ENCODE measurements at places on chromosomes 2 and 18. TPM values are rescaled to one million over a fixed set of nuclear protein-coding genes. Genes with fewer than 3 reads are reported as not detected.
A peak's percentile ranks its signal among the peaks of the same experiment; 100 is the strongest.

Gene COMMD1
- total RNA-seq, result 35.9 TPM

Gene BCL2
- 8.7 TPM for total RNA-seq

Gene AQP12A
- not detected for total RNA-seq

Gene STAMBP
- 40.5 TPM for total RNA-seq

Gene FBLN7
- total RNA-seq, result 3.1 TPM

Gene RAX
- total RNA-seq, result not detected

Gene KCNE4
- 5.9 TPM for total RNA-seq

Gene UGT1A10
- total RNA-seq, result not detected

Gene C2orf81
- 2.8 TPM for total RNA-seq

Gene SPHKAP
- 0.18 TPM for total RNA-seq

Gene ACADL
- 32.9 TPM for total RNA-seq

Gene NUP35
- 13.3 TPM for total RNA-seq

Gene IL36A
- not detected for total RNA-seq

Gene BOLL
- not detected for total RNA-seq

Gene TRIB2
- total RNA-seq, result 36.4 TPM

Gene SNED1
- total RNA-seq, result 48.2 TPM

DNA sequence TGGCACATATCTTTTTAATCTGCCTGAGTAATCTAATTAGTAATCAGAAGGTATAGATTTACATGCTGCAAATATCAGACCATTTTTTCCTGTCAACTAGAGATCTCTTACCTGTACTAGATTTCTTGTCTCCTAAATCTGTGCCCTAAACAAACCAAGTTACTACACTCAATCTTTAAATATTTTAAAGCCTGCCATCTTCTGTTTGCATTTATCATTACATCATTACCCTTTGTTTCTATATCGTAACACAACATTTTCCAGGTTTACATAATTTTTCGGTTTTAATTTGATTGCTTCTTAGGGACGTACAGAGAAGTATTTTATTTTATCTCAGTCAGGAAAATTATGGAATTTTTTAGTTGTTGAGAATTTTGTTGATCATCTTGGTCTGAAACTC, 25.7 kb downstream of the PSMA8 start:
- H3K27me3 ChIP-seq, result no peaks in the 10 kb centered on the region
- H3K36me3 ChIP-seq, result no peaks in the 10 kb centered on the region
- no peaks in the 10 kb centered on the region for H3K4me1 ChIP-seq
- H3K4me3 ChIP-seq, result no peak overlapping the region
- no peak overlapping the region for H3K27ac ChIP-seq

DNA sequence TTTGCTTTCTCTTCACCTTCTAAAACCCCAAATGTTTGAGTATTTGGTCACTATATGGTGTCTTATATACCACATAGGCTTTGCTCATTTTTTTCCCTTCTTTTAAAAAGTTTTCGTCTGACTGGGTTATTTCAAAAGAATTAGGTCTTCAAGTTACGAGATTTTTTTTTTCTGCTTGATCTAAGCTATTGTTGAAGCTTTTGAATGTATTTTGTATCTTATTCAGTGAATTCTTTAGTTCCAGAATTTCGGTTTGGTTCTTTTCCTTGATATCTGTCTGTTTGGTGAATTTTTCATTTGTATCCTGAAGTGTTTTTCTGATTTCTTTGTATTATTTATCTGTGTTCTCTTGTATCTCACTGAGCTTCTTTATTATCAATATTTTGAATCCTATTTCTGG, 93.5 kb downstream of the ARL6IP6 start:
- DNase-seq, result no peak
- H3K36me3 ChIP-seq, result no peaks in the 10 kb centered on the region
- H3K27ac ChIP-seq, result no peak overlapping the region
- H3K27me3 ChIP-seq, result no peaks in the 10 kb centered on the region
- no peaks in the 10 kb centered on the region for H3K4me1 ChIP-seq
- no peak overlapping the region for H3K4me3 ChIP-seq

GRCh38 chr2:223635080-223635479, 32.9 kb upstream of the SCG2 start:
- H3K4me3 ChIP-seq, result no peak overlapping the region
- H3K27ac ChIP-seq, result no peak overlapping the region
- no peaks in the 10 kb centered on the region for H3K4me1 ChIP-seq
- no peaks in the 10 kb centered on the region for H3K27me3 ChIP-seq

DNA sequence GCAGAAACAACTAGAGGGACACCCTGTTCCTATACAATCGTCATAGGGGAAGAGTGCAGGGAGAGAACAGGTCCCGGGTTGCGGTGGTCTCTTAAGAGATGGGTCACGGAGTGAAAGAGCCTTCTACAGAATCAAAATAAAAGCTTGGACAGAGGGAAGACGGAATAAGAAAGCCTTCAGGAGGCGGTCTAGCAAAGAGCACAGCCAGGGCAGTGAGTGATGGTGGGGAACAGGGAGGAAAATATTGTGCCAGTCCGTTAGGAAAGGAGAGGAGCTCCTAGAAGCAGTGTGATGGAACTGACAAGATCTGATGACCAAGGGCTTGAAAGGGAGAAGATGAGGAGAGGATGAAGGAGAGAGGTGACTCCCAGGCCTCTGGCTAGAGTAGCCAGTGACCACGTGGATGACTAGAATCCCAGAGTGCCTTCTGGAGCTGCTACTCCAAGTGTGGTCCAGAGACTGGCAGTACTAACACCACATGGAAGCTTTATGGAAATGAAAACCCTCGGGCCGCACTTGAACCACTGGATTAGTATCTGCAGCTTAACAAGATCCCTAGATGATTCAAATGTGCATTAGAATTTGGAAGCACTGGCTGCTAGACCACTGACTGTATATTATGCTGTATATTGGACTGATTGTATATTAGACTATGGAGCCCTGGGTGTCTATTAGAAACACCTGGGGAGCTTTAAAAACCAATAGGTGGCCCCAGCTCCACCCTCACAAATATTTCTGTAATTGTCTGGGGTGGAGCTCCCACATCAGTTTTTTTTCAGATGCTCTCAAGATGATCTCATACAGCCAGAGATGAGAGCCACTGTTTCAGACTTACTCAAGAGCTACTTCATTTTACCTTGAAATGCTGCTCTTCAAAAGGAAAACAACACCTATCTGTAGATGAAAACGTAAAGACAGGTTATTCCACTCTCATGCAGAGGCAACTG, 1.1 kb upstream of the EVA1A start:
- H3K27ac ChIP-seq, result peak overlapping the region; percentile 79
- peaks cover 44% of the 10 kb centered on the region for H3K27me3 ChIP-seq
- H3K4me3 ChIP-seq, result peak overlapping the region; percentile 49
- peaks cover 7% of the 10 kb centered on the region for H3K4me1 ChIP-seq
- no peaks in the 10 kb centered on the region for H3K36me3 ChIP-seq

DNA sequence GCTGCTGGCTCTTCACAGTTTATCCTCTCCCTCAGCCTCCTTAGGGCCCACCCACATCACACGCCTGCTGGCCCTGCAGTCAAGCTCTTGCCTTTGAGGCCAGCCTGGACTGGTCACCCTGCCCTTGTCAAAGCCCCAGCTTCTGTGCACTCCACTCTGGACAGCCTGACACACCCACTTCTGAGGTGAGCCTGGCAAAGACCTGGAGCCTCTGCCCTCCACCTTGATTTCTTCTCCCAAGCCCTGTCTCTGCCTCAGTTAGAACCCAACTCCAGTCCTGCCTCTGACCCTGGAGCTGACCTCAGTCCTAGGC, 37.0 kb upstream of the TAF1B start:
- no peak for DNase-seq
- H3K36me3 ChIP-seq, result no peaks in the 10 kb centered on the region
- H3K27me3 ChIP-seq, result no peaks in the 10 kb centered on the region
- no peaks in the 10 kb centered on the region for H3K4me1 ChIP-seq
- H3K4me3 ChIP-seq, result no peak overlapping the region
- H3K27ac ChIP-seq, result no peak overlapping the region

DNA sequence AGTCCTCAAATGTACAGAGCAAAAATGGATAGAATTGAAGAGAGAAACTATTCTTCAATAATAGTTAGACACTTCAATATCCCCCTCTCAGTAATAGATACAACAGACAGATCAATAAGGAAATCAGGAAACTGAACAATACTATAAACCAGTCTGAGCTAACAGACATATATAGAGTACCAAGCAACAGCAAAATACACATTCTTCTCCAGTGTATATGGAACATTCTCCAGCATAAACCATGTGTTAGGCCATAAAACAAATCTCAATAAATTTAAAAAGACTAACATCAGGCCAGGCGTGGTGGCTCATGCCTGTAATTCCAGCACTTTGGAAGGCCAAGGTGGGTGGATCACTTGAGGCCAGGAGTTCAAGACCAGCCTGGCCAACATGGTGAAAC, 43.7 kb upstream of the AMMECR1L start:
- H3K27me3 ChIP-seq, result no peaks in the 10 kb centered on the region
- H3K4me1 ChIP-seq, result no peaks in the 10 kb centered on the region
- H3K27ac ChIP-seq, result no peak overlapping the region
- DNase-seq, result no peak

DNA sequence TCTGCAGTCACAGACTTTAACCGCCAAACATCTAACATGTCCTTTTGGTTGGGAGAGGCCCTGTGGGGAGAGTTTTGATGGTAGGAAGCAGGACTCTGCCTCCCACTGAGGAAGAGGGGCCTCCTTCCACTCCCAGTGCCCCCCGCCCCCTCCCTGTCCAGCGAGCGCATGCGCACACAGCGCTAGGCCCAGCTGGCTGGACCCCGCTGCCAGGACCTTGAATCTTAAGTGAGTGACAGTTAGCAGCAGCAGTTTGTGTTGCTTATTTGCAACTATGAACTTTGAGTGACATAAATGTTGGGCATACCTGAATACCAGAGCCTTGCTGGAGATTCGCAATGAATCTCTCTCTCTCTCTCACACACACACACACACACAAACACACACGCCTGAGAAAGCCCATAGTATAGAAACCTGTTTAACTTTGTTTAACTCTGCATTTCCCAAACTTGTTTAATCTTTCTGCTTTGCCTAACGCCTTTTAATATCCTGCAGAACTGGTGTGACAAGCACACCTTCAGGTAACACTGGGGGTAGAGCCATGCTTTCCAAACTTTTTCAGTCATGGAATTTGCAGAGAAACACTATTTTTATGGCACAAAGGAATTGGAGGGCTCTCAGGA, 134.6 kb upstream of the SMAD2 start:
- no peaks in the 10 kb centered on the region for H3K4me1 ChIP-seq
- no peaks in the 10 kb centered on the region for H3K36me3 ChIP-seq
- no peaks in the 10 kb centered on the region for H3K27me3 ChIP-seq
- H3K4me3 ChIP-seq, result no peak overlapping the region
- DNase-seq, result no peak
- H3K27ac ChIP-seq, result no peak overlapping the region

DNA sequence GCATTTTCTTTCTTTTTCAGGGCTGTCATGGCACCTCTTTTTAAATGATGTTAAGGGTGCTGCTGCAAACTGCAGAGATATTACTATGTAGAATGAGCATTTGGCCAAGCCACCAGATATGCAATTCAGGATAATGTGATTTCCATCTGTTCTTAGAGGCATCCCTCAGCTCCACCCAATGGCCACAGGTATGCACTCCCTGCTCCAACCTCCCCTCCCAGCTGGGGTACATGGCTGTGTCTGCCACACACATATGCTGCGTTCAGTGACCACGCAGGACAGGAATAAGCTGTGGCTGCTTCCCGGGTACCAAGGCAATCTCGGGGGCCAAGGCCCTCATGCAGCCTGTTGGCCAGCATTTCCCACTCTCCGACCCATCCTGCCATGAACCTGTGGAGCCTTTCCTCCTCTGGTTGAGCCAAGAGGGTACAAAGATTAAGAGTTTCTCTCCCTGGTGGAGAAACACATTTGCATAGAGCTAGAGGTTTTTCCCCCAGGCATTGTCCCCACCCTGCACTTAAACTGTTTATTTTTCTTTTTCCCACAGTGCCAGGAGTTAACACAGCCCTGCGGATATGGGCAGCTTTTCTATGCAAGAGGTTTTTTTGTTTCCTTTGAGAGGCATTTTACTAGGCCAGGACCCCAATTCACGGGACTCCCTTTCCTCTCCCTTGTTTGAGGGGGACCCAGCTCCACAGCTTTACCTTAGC, 147.0 kb downstream of the GCA start:
- no peak overlapping the region for H3K4me3 ChIP-seq
- DNase-seq, result no peak
- H3K27me3 ChIP-seq, result no peaks in the 10 kb centered on the region
- H3K4me1 ChIP-seq, result no peaks in the 10 kb centered on the region
- no peak overlapping the region for H3K27ac ChIP-seq

- no peak overlapping the region for H3K4me3 ChIP-seq
- H3K4me1 ChIP-seq, result no peaks in the 10 kb centered on the region
- H3K36me3 ChIP-seq, result no peaks in the 10 kb centered on the region
- H3K27me3 ChIP-seq, result no peaks in the 10 kb centered on the region
Observed at GRCh38 chr2:149192427-149192826, 138.0 kb upstream of the LYPD6 start.

- H3K4me1 ChIP-seq, result peaks cover 3% of the 10 kb centered on the region
- no peaks in the 10 kb centered on the region for H3K27me3 ChIP-seq
- no peaks in the 10 kb centered on the region for H3K36me3 ChIP-seq
- H3K4me3 ChIP-seq, result no peak overlapping the region
Observed at GRCh38 chr2:11160731-11161455, 5.6 kb downstream of the SLC66A3 start.

GRCh38 chr18:72544092-72544886, at the start of gene CBLN2:
TSS of gene CBLN2 (minus strand) at chr18:72544342. CDS start at chr18:72542160, 2,182 bp downstream.
- peaks cover 71% of the 10 kb centered on the region for H3K27me3 ChIP-seq
- peak within 1 kb of the TSS; percentile 9 for H3K4me3 ChIP-seq
- H3K4me1 ChIP-seq, result no peaks in the 10 kb centered on the region
- H3K27ac ChIP-seq, result no peak within 1 kb of the TSS

DNA sequence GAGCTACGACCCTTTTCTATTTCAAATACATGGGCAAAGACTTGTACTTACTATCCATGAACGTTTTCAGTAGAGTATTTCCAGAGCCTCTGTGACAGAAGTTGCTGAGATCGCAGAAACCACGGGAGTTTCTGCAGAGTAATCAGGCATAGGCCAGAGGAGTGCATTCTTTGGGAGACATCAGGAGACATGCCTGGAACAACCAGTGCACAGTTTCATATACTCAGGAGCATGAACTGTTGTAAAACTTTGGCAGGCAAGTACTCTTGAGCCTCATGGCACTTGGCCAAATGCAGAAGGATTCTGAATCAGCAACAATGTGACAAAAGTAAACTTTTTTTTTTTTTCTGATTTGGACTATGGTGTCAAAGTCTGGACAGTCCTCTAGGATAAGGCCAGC, 307.1 kb downstream of the GRB14 start:
- H3K4me1 ChIP-seq, result no peaks in the 10 kb centered on the region
- no peaks in the 10 kb centered on the region for H3K27me3 ChIP-seq
- no peak overlapping the region for H3K27ac ChIP-seq
- DNase-seq, result peak; percentile 55
- H3K4me3 ChIP-seq, result no peak overlapping the region

GRCh38 chr2:38153476-38154135, 77.7 kb upstream of the CYP1B1 start:
- no peak overlapping the region for H3K4me3 ChIP-seq
- no peaks in the 10 kb centered on the region for H3K36me3 ChIP-seq
- peaks cover 52% of the 10 kb centered on the region for H3K4me1 ChIP-seq
- no peak overlapping the region for H3K27ac ChIP-seq
- no peak for DNase-seq
- H3K27me3 ChIP-seq, result no peaks in the 10 kb centered on the region

GRCh38 chr18:58013241-58014211, 30.5 kb upstream of the NEDD4L start:
- H3K4me1 ChIP-seq, result no peaks in the 10 kb centered on the region
- no peaks in the 10 kb centered on the region for H3K36me3 ChIP-seq
- no peak overlapping the region for H3K27ac ChIP-seq
- no peak overlapping the region for H3K4me3 ChIP-seq
